ENCODE measurements at places on chromosomes 6 and 20.

- no peak for DNase-seq
Observed at GRCh38 chr6:11711984-11712711, 66.5 kb downstream of the ADTRP start.

DNA sequence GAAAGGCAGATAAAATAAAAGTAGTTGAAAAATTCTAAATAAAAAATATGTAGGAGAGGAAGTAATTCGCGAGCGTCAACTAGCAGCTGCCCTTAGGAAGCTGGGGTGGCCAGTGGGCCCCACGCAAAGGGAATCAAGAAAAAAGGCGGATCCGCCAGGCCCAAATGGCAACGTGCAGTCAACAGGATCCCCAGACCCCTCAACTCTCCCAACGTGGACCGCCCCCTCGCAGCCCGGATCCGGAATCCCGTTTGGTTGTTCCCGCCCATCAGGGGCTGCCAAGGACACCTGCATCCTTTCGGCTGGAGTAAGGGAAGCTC, 296 bp downstream of the DZANK1 start:
- no peak for DNase-seq

DNA sequence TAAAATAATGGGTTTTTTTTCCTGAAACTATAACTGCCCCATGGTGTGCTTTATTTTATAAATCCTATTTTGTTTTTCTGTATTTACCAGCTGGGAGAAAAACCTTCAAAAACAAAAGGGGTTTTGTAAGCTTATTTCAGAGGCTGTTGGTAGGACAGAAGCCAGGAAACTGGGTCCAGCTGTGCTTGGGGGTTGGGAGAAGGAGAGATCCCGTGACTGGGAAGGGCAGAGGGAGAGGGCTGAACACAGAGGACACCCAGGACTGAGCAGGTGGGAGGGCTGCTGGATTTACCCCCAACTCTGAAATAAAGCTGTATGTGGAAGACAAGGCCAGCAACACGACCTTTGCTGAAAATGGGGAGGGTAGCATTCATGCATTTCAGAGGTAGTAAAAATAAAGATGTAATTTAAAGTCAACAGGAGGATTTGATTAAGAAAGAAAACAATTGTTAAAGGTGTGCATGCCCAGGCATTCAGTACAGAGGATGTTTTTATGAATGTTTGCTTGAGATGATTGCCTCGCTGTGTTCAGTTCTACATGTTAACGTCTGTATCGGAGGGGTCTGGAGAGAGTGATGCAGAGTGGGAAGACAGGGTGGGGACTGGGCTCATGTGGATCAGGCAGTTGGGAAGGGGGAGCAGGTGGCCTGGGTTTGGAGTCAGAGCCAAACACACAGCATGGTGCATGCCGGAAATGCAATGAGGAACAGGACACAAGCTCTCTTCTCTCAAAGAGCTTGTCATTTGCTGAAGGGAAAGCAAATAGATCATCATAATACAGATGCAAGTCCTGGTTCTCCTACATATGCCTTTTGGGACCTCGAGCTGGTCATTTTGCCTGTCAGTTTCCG, 21.4 kb downstream of the ARFGEF3 start:
- no peak for DNase-seq

DNA sequence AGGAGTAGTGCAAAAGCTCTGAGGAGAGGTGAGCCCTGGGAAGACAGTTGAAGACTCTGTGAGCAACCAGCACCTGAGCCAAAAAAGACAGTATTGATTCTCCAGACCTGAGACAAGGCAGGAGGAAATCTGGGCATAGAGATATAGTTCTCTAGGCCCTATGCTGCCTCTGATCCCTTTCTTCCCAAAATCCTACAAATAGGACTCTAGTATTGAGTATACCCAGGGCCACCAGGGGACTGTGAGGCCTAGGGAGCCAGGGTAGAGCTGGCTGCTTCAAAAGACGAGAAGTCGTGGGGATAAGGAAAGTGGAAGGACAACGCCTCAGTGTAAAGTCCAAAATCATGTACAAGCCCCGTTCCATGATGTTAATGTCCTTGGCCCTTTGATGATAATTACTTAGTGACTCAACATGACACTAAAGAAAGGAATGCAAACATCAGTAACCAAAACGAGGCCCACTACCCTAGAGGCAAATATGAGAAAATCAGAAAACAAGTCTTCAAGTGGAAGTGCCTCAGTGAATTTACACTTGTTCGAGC, 197.3 kb upstream of the PROKR2 start:
- no peak for DNase-seq

DNA sequence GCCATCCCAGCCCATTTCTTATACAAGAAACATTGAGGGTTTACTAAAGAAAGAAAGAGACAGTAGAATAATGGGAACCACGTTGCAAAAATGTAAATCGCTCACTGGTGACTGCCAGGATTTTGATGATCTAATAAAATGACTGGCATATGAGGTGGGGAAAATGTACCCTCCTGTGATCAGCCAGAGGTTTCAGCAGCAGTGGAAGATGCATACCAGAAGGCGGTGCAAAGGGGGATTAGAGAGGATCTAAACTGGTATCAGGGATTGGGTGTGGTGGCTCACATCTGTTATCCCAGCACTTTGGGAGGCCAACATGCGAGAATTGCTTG, 60.8 kb upstream of the DDR1 start:
- no peak for DNase-seq

GRCh38 chr6:40276141-40276540, 311.0 kb downstream of the LRFN2 start:
- DNase-seq, result no peak

DNA sequence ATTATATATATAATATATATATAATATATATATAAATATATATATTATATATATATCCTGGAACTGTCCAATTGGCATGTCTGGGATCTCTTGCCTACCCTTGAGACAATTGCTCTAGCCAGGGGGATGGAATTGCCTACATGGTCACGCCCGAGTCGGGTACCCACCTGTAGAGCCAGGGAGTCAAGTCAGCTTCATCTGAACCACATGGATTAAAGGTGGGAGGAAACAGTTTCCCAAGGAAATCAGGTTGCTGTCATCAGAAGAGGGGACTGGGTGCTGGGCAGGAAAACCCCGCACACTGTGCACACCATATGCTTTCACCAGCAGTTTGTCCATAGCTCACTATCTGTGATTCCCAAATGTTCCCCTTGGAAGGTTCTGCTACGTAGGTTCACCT, 252.5 kb upstream of the NOX3 start:
- DNase-seq, result no peak

DNA sequence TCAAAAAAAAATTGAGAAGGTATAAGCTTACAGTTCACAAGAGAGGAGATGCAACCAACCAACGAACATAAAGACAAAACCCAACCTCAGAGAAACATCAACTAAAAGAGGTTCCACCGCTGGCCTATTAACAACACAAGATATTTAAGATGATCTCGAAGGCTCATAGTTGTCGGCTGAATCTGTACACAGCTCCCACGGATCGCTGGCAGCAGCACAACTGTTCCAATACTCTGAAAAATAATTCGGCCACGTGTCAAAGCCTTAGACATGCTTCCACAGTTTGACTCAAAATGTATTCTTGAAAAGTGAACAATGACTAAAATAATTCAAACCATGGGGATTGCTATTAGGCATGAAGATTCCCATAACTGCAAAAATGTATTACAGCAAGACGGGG, 13.7 kb downstream of the EXOC2 start:
- DNase-seq, result no peak

DNA sequence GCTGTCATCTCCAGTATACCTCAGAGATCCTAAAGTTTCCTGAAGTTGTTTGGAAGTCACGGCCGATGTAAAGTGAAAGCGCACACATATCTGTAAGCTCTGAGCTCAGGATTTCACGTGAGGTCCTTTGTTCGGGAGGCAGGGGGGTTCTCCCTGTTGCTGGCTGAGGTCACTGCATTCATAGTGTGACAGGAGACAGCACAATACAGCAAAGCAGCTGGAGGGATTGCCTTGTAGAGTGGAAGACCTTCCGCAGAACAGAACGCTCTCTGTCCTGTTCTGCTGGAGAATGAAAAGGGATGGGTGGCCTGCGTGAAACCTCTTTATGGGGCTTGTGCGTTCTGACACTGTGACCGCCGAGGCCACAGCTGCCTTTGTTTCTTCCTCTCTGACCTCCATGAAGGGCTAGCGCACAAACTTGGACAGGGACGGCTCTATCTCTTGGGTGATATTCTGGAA, 13.4 kb upstream of the SERPINB1 start:
- DNase-seq, result no peak

DNA sequence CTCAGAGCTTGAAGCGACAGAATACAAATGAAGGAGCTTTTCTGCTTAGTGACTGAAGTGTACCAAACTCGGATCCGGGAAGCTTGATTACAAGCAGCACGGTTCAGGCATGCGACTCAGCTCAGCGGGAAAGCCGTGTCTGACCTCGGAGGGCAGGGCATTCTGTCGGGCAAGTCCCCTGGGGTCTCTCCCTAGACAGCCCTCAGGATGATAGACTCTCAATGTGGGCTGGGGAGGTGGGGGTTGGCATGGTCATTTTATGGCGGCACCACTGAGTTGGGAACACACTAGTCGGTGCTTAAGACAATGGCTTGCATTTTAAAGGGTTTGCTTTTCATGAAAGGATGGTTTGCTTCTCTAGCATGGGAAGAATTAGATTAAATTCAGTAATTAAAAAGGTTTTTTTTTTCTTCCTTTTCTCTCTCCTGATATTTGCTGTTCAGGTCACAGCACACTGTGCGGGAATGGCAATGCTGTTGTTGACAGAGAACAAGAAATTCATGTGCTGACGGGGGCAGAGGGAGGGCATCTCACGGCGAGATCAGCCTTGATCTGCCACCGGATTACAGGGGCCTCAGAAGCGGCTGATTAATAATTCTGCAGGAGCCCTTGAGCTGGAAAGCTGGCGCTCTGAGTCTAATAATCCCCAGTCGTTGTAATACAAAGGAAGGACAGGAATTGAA, 80.7 kb upstream of the TRAF3IP2 start:
- no peak for DNase-seq

- DNase-seq, result no peak
Observed at GRCh38 chr20:12825226-12825595, 183.6 kb upstream of the SPTLC3 start.

DNA sequence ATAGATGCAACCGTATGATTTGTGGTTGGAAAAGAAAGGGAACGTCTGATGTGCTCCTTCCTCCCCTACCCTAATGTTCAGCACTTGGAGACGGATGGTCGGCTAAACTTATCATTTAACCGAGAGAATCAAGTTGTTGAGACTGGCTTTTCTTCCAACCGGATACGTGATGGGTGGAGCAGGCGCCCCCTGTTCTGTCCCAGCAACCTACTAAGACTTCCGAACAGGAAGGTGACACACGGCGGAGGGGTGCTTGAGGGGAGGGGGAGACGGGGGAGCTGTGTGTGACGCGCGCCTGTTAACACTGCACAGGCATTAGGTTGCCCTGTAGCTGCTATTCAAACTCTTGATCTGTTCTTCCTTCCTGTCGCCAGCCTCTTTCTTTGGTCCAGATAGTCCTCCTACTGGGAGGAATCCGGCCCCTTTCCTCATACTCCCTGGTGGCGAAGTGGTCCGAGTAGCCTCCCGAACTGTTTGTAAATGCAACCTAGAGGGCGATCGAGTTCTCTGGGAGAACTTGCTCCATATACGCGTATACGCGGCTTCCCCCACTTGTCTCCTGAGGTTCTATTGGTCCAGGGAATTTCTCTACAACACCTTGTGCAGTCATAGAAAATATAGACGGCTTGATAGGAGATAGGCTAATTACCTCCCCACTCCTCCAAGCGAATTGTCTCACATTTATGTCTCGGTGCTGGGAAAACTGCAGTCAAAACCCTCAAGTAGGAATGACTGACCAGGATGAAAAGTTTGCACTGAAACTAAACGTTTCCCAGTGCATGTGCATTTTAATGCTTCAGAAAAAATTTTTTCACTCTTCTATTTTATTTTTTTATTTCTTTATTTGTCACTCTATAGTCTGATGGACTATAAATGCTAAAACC, 126.0 kb upstream of the SLC2A12 start:
- peak; percentile 66 for DNase-seq

DNA sequence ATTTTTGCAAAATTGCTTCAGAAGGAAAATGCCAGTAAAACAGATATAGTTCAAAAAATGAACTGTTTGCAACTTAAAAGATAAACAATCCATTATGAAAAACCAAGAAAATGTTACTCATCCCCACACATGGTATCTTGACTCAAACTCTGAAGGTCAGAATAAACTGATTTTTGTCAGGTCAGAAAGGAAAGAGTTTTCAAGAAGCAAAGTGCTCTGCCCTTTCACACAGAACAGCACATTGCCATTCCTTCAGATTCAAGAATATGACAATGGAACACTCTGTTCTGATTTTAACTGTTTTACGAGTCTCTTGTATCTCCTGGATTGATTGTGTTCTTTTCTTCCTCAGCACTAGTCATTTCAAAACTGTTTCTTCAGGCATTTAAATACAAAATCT, 33.8 kb upstream of the NT5E start:
- no peak for DNase-seq

- no peak for DNase-seq
Observed at GRCh38 chr6:137610702-137611101, 116.5 kb upstream of the OLIG3 start.

- DNase-seq, result no peak
Observed at GRCh38 chr6:17116117-17116440, 14.2 kb downstream of the STMND1 start.

- DNase-seq, result no peak
Observed at GRCh38 chr20:42895020-42895419, 294.7 kb downstream of the PTPRT start.

GRCh38 chr6:148064406-148065134, 278.1 kb upstream of the SASH1 start:
- DNase-seq, result no peak

DNA sequence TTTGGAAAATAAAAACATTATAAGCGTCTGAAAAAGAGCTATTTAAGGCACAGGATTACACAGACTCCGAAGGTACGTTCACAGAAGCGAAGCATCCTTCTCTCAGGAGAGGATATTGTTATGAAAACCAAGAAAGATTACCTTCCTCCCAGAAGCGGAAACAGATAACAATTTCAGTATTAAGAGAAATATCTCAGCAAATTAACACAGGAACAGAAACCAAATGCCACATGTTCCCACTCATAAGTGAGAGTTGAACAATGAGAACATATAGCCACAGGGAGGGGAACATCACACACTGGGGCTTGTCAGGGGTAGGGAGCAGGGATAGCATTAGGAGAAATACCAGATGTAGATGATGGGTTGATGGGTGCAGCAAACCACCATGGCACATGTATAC, 109.7 kb downstream of the CDK19 start:
- DNase-seq, result no peak

- no peak for DNase-seq
Observed at GRCh38 chr6:92337571-92337970, 1081.8 kb downstream of the EPHA7 start.

- no peak for DNase-seq
Observed at GRCh38 chr6:164101859-164102258, 687.3 kb downstream of the QKI start.

DNA sequence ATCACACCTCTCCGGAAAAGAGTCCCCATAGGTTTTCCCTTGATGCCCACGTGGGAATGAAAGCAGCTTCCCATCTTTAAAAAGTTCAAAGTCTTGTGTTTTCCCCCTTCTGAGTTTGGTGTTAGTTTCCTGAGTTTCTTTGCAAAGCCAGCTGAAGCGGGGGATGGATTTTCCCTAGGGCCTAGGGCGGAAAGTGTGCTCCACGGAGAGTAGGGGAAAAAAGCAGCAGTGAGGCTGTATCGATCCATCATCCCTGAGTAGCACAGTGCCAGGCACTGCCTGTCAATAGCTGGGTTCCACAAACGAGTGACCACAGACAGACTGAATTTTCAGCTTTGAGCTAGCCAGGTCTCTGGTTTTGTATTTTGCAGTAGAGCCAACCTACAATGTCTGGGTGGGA, 1.3 kb downstream of the DAAM2 start:
- DNase-seq, result no peak

GRCh38 chr20:38838326-38838725, 32.8 kb downstream of the PPP1R16B start:
- DNase-seq, result no peak

Measured in activated naive CD8-positive, alpha-beta T cell treated with anti-CD3 and anti-CD28 coated beads, Interleukin-2, amount 50 U/mL, for 16 hours (primary cell).